Neural crest cell (in vitro differentiated cells): ENCODE measurements at places on chromosomes 2 and 18. TPM values are rescaled to one million over a fixed set of nuclear protein-coding genes. Genes with fewer than 3 reads are reported as not detected.

DNA sequence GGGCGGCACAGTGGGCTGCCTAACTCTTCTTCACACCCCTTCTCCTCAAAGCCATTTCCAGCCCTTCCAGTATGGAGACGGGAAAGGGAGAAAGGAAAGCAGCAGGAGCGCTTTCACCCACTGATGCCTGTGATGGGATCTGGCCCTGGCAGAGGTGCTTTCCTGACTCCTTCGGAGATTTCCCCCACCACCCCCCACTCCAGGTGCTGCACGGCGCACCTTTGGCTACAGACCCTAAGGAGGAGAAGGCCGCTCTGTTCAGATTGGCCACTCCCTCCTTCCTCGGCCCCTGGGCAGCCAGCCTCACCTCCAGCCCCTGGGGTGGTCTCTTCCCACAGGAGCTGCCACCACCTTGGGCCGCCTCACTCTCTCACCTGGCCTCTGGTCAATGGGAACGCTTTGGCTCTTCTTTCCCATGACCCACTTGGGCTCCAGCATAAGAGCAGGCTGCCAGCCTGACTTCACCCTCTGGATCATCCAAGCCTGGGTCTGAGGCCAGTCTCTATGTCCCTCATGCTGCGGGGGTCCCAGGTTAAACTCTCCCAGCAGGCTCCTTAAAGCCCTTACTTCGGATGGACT, 18.4 kb upstream of the MAL start:
- no peak for DNase-seq

DNA sequence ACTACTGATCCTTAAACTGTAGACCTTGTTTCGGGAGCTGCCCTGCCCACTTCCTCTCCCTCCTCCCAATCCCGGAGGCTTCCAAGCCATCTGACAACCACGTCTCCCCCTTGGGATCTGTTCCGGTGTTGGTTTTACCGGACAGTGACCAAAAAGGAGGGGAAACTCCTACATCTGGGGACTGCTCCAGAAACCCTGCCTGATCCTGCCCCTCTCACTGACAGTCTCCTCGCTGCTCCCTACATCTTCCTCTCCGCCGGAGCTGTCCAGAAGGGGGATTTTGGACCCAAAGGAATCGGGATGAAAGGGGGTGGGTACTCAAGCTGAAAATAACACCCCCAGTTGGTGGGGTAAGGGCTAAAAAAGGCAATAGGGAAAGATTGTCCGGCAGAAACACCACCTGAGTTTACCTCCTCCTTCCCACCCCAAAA, 1.5 kb downstream of the INO80D start:
- peak; percentile 35 for DNase-seq

- no peak for DNase-seq
These were observed 58.6 kb upstream of the DOCK10 start for GRCh38 chr2:225100856-225101294.

The MC2R gene
- total RNA-seq = not detected in 2 replicates

DNA sequence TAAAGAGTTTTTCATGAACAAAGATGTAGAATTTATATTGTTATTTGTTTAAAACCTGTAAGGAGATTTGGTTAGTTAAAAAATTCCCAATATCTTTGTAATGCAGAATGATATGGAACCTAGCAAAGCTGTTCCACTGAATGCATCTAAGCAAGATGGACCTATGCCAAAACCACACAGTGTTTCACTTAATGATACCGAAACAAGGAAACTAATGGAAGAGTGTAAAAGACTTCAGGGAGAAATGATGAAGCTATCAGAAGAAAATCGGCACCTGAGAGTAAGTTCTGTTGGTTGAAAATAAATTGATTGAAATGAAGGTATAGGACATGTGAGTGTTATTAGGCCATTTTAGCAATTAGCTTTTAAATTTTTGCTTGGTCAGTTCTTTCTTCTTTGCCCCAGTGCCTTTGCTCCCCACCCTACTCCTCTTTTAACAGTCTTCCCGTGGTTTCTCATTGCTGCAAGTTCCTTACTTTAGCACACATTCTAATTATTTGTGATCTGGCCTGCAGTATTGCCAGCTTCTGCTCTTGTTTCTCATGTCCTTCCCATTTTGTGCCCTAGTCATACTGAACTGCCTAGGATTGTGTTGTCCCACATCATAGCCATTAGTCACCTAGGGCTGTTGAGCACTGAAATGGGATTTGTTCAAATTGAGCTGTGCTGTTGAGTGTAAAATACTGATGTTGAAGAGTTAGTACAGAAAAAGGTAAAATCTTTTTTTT, 36.6 kb downstream of the VAPA start:
- no peak for DNase-seq

DNA sequence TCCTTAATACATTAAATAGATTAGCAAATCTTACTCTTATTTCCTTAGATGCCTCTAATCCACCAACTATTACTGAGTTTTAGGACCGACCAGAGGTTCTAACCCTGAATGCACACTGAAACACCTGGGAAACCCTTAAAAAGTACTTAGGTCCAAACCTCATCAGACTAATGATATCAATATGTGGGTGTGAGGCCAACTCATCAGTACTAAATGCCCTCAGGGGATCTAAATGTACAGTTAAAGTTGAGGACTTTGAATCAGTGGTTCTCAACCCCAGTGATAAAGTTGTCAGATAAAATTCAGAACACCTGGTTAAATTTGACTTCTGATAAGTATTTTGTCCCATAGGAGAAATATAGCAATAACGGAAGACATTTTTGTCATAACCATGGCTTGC, 20.9 kb downstream of the MMADHC start:
- no peak for DNase-seq

The IL1F10 gene
- not detected in 2 replicates for total RNA-seq

The FAM110C gene
- total RNA-seq = 0.07 and 0.09 TPM in 2 replicates
